ENCODE measurements at places on chromosomes 7 and 10. TPM values are rescaled to one million over a fixed set of nuclear protein-coding genes. Genes with fewer than 3 reads are reported as not detected.

XPNPEP1 gene
- total RNA-seq = 185 TPM

ATXN7L1 gene
- 5.0 TPM for total RNA-seq

KCNH2 gene
- 0.79 TPM for total RNA-seq

CCDC136 gene
- total RNA-seq = 6.3 TPM

HGF gene
- total RNA-seq = 51.1 TPM

NKX2-3 gene
- not detected for total RNA-seq

FXYD4 gene
- not detected for total RNA-seq
